ENCODE measurements at places on chromosomes 16 and 17. TPM values are rescaled to one million over a fixed set of nuclear protein-coding genes. Genes with fewer than 3 reads are reported as not detected.

DNA sequence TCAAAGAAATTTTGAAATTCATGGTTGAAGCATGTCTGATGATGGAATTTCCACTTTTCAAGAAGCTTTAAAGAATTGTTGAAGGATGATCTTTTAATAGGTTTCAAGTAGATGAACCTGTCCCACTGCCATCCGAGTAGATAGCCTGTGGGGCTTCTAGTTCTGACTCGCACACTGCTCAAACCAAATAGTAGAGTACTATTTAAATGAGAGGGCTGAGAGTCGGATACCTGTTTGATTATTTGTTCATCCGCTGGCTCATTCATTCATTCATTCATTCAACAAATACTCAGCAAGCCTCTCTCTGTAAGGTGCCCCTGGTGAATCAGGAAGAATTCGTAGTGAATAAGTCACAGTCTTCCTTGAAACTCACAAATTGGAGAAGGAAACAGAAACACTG lies 108.2 kb upstream of the IRX5 start:
- no peak for DNase-seq

GRCh38 chr16:71260995-71261394 lies 28.2 kb downstream of the CMTR2 start:
- no peak for DNase-seq

Gene ZSCAN10
- total RNA-seq = 0.26 TPM

Gene FA2H
- 0.73 TPM for total RNA-seq

Data from T-helper 17 cell (primary cell).